ENCODE measurements at places on chromosomes 6 and 20.

- H3K36me3 ChIP-seq = no peaks in the 10 kb centered on the region
- H3K27me3 ChIP-seq = no peaks in the 10 kb centered on the region
- H3K4me3 ChIP-seq = no peak overlapping the region
- no peak for DNase-seq
- no peak overlapping the region for H3K27ac ChIP-seq
These were observed 89.6 kb upstream of the RIN2 start for GRCh38 chr20:19668418-19668817.

GRCh38 chr20:9150679-9151078 lies 81.8 kb downstream of the PLCB4 start:
- H3K4me3 ChIP-seq = no peak overlapping the region
- no peak for DNase-seq
- no peaks in the 10 kb centered on the region for H3K27me3 ChIP-seq
- no peaks in the 10 kb centered on the region for H3K36me3 ChIP-seq
- H3K27ac ChIP-seq = no peak overlapping the region

DNA sequence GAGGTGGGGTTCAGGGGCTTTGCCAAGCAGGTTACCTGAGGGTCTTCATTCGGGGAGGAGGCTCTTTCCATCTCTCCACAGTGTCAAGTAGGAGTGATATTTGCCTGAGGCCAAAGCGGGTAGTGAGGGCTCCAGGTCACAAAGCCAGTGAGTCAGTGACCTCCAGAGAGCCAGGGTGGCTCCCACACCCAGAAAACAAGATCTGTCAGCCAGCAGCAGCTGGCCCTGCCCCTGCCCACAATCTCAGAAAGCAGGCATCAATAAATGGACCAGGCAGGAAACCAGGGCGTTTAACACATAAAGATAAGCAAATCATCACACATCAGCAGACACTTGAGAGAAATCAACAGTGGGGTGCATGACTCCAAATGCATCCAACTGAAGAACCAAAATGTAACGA lies 250.8 kb downstream of the CDH26 start:
- no peak overlapping the region for H3K27ac ChIP-seq
- DNase-seq = peak; percentile 22
- H3K4me3 ChIP-seq = no peak overlapping the region
- H3K4me1 ChIP-seq = no peaks in the 10 kb centered on the region
- no peaks in the 10 kb centered on the region for H3K27me3 ChIP-seq

DNA sequence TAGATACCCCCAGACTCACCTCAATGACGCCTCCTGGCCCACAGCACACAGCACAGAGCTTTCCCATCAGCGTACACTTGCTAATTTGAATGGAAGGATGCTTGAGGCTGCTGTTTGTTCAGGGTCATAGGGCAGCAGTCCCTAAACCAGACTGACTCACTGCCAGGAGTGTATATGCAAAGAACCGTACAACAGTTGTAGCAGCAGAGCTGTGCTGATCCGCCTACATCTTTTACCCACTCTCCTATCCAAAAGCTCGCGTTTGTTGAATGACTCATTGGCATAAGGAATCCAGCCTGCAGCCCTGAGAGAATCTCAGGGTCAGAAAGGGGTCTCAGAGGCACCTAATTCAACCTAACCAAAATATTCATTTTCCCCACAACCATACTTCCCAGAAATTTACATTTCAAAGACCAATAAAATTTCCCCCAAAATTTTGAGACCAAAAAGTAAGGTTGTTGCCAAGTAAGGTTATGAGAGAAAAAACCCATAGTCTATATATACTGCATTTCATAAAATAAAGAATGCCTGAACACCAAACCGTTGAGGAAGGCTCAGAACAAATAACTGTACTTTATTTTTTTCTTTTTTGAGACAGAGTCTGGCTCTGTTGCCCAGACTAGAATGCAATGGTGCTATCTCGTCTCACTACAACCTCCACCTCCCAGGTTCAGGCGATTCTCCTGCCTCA lies 35.3 kb upstream of the CCND3 start:
- H3K4me1 ChIP-seq = no peaks in the 10 kb centered on the region
- H3K27me3 ChIP-seq = no peaks in the 10 kb centered on the region
- H3K27ac ChIP-seq = no peak overlapping the region

GRCh38 chr6:118843685-118844390 lies 50.1 kb upstream of the ASF1A start:
- no peaks in the 10 kb centered on the region for H3K4me1 ChIP-seq
- no peak overlapping the region for H3K4me3 ChIP-seq
- peaks cover 6% of the 10 kb centered on the region for H3K36me3 ChIP-seq
- no peak overlapping the region for H3K27ac ChIP-seq
- no peaks in the 10 kb centered on the region for H3K27me3 ChIP-seq

DNA sequence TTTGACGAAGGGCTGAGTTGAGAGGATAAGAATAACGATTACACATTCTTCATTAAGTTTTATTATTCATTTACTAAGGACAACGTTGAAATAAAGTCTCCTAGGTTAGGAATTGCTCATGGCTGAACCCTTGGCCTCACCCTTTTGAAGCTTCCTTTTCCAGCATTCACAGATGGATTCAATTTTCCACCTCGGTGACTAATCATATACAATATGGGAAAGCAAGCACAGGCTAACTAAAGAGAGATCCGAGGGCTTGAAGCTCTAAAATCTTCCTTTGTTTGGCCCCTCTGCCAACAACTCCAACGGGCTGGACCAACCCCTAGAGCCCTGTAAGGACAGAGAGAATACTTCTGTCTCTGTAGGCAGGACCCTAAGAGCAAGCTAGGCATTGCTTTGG lies 159.5 kb downstream of the SOD2 start:
- no peak overlapping the region for H3K4me3 ChIP-seq
- H3K36me3 ChIP-seq = no peaks in the 10 kb centered on the region
- H3K27ac ChIP-seq = no peak overlapping the region

GRCh38 chr6:32178547-32179440 lies 589 bp downstream of the RNF5 start:
- H3K36me3 ChIP-seq = no peaks in the 10 kb centered on the region
- H3K4me3 ChIP-seq = peak overlapping the region; percentile 93
- no peaks in the 10 kb centered on the region for H3K27me3 ChIP-seq
- H3K27ac ChIP-seq = peak overlapping the region; percentile 95

DNA sequence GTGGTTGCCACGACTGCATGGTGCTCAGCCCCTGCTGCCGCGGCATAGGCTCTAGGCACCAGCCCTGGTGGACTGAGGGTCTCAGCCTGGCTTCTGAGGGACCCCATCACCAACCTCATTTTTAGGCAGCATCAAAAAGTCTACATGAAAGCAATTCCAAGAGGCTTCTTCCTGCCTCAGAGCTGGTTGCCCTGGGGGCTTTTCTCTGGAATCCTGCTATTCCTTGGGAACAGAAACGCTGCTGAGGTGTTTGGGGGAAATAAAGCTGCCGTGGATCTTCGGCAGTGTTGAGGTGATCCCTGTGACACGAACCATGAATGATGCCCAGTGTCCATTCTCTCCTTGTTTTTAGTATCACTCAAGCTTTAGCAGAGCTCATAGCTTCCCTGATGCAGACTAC lies 148.4 kb upstream of the LRFN2 start:
- DNase-seq = no peak
- H3K27me3 ChIP-seq = no peaks in the 10 kb centered on the region
- H3K4me1 ChIP-seq = no peaks in the 10 kb centered on the region
- H3K4me3 ChIP-seq = no peak overlapping the region
- H3K27ac ChIP-seq = no peak overlapping the region
- H3K36me3 ChIP-seq = no peaks in the 10 kb centered on the region

DNA sequence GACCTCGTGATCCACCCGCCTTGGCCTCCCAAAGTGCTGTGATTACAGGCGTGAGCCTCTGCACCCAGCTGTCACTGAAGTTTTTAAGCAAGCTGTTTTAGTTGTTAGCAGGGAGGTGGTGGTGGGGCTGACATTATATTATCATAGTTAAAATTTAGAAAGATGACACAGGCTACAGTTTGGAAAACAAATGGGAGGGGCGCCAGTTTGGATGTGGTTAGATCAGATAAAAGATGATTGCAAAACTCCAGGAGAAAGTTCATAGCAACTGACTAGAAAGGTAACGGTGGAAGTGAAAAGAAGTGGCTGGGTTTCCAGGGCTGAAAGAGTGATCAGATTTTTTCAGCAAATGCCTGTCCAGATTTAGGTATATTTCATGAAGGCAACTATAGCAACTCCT lies 311.9 kb upstream of the CITED2 start:
- H3K27me3 ChIP-seq = no peaks in the 10 kb centered on the region
- no peaks in the 10 kb centered on the region for H3K36me3 ChIP-seq
- H3K4me1 ChIP-seq = no peaks in the 10 kb centered on the region
- no peak overlapping the region for H3K4me3 ChIP-seq
- H3K27ac ChIP-seq = no peak overlapping the region

DNA sequence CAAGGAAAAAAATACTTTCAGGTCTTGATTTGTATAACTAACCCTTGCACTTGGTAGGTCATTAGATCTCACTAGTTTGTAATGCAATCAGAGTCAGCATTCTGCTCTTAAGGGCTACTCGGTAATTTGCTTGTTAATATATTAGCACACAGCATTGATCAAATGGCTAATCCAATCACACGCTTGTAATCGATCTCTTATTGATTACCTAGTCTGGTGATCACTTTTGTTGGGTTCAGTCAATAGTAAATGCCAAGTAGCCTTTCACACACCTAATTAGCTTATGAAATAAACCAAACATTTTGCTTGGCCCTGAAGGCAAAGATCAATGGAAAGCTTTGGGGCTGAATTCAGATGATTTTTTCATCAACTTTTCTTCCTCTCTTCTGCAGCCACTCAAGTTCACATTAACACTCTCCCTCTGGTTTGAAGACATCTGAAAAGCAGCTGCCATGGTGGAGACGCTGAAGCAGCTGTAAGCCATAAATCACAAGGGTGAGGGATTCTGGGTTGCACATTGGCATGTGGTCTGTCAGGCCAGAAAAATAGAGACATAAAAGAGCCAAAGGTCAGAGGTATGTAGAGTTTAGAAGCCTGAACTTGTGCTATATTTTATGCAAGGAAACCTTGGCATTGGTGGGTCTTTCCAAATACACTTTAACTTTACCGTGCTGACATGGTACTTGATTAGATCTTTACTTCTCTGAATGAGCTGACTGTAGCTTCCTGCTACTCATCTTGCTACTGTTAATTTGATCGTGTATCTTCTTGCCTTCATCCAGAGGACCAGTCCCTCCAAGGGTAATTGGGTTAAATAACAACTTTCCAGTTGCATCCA lies 234.4 kb downstream of the SIM1 start:
- H3K27me3 ChIP-seq = no peaks in the 10 kb centered on the region
- no peaks in the 10 kb centered on the region for H3K36me3 ChIP-seq
- DNase-seq = no peak
- H3K4me3 ChIP-seq = no peak overlapping the region
- no peak overlapping the region for H3K27ac ChIP-seq

- H3K4me1 ChIP-seq = peaks cover 17% of the 10 kb centered on the region
- no peak overlapping the region for H3K27ac ChIP-seq
- no peak overlapping the region for H3K4me3 ChIP-seq
- no peaks in the 10 kb centered on the region for H3K27me3 ChIP-seq
- DNase-seq = no peak
These were observed 214.0 kb downstream of the WDR27 start for GRCh38 chr6:169487579-169488436.

- peaks cover 55% of the 10 kb centered on the region for H3K4me1 ChIP-seq
- peak overlapping the region; percentile 86 for H3K4me3 ChIP-seq
- DNase-seq = no peak
- peak overlapping the region; percentile 92 for H3K27ac ChIP-seq
- no peaks in the 10 kb centered on the region for H3K36me3 ChIP-seq
These were observed 862 bp upstream of the TFAP2C start for GRCh38 chr20:56628015-56628872.

GRCh38 chr20:49969946-49970345 lies 12.8 kb upstream of the SNAI1 start:
- DNase-seq = no peak
- H3K27me3 ChIP-seq = no peaks in the 10 kb centered on the region
- H3K27ac ChIP-seq = no peak overlapping the region
- no peak overlapping the region for H3K4me3 ChIP-seq

DNA sequence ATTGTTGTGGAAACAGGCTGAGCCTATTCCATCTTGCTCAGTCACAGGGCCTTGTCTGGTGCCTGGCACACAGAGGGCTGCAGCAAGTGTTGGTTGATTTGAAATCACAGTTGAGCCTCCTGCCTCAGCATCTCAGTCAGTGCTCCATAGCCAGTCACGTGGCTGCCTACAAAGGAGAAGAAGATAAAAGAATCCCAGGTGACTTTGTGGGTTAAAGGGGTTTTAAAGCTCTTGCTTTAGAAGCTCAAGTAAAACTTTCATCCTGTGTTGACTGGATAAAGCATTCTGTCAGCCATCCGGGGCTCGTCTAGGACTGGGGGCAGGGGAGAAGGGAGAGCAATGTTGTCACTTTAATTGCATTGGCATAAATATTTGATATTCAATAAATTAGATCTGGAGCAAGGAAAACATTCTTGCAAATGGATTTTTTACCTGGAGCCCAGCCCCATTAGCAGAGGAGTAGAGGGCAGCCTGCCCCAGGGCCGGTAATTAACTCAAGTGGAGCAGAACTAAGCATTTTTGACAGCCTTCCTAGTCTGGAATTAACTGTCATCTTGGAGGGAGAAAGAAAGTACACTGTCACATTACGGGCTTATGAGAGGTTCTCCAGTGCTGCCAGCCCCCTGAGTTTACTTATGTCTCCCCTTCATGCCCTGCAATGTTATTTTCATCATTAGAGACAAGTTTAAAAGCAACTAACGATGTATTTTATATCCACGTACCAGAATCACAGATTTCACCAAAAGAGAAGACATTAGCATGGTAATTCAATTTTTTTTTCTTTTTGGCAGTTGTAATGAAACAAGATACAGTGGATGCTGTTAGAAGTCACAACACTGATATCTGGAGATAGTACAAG lies 71.7 kb upstream of the GTSF1L start:
- no peak overlapping the region for H3K4me3 ChIP-seq
- H3K36me3 ChIP-seq = no peaks in the 10 kb centered on the region
- no peaks in the 10 kb centered on the region for H3K27me3 ChIP-seq
- no peak for DNase-seq
- H3K4me1 ChIP-seq = no peaks in the 10 kb centered on the region
- no peak overlapping the region for H3K27ac ChIP-seq

GRCh38 chr6:37731888-37732287 lies 34.2 kb upstream of the MDGA1 start:
- no peaks in the 10 kb centered on the region for H3K36me3 ChIP-seq
- no peaks in the 10 kb centered on the region for H3K27me3 ChIP-seq
- no peaks in the 10 kb centered on the region for H3K4me1 ChIP-seq
- no peak overlapping the region for H3K4me3 ChIP-seq
- no peak for DNase-seq
- no peak overlapping the region for H3K27ac ChIP-seq

- no peak for DNase-seq
- no peak overlapping the region for H3K27ac ChIP-seq
- no peak overlapping the region for H3K4me3 ChIP-seq
- no peaks in the 10 kb centered on the region for H3K4me1 ChIP-seq
- no peaks in the 10 kb centered on the region for H3K27me3 ChIP-seq
- H3K36me3 ChIP-seq = no peaks in the 10 kb centered on the region
These were observed 26.3 kb upstream of the TFB1M start for GRCh38 chr6:155340464-155341129.
